ENCODE measurements at places on chromosomes 16 and 17. TPM values are rescaled to one million over a fixed set of nuclear protein-coding genes. Genes with fewer than 3 reads are reported as not detected.

GRCh38 chr16:85202051-85202601 is 89.9 kb upstream of the CIBAR2 start:
- DNase-seq = no peak

DNA sequence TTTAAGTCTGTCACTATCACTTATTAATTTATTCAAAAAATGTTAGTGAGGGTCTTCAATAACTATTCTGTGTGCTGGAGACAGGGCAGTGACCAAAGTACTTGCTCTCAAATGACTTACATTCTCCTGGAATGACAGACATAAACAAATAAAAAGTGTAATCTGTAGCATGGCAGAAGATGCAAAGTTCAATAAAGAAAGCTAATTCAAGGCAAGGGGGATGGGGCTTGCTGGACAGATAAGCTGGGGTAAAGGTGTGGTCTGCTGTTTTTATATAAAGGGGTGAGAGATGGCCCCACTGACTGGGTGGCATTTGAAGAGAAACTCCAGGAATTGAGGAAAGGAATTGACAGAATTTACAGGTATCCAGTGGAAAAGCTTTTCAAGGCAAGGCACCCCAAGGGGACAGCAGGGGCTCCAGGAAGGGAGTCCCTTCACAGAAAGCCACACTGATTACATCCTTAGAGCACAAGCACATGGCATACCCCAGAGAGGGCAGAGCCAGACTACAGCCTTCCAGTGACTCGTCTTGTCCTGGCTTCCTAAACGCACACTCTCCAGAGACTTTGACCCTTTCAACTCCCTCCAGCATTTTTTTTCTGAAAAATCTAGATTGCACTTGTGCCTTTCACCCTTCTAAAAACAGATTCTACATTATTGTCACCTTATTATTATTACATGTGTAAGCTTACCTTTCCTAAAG is 123.7 kb upstream of the HS3ST3A1 start:
- no peak for DNase-seq

GRCh38 chr16:85279825-85280545 is 167.7 kb upstream of the CIBAR2 start:
- DNase-seq = no peak

- no peak for DNase-seq
These were observed 472.8 kb downstream of the TOX3 start for GRCh38 chr16:52074133-52074532.

DNA sequence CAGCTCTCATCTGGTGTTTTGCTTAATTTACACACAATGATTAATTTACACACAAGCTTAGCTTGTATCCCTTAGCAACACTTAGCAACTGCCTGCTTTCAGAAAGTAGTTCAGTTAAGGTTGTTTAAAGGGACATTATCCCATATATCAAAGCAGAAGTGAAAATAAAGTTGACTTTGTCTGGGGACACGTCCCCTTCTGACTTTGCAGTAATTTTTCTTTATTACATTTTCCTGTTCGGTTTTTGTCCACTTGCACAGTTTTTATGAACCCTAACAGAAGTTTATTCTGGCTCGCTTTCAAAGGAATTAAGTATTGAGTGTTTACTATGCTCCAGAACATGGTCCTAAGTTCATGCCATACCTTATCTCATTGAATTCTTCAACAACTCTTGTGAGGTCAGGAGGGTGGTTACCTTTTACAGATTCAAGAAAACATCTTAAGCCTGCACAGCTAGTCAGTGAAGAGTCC is 41.5 kb downstream of the ARHGAP44 start:
- no peak for DNase-seq

- no peak for DNase-seq
These were observed 40.9 kb upstream of the MEOX1 start for GRCh38 chr17:43702637-43703036.

DNA sequence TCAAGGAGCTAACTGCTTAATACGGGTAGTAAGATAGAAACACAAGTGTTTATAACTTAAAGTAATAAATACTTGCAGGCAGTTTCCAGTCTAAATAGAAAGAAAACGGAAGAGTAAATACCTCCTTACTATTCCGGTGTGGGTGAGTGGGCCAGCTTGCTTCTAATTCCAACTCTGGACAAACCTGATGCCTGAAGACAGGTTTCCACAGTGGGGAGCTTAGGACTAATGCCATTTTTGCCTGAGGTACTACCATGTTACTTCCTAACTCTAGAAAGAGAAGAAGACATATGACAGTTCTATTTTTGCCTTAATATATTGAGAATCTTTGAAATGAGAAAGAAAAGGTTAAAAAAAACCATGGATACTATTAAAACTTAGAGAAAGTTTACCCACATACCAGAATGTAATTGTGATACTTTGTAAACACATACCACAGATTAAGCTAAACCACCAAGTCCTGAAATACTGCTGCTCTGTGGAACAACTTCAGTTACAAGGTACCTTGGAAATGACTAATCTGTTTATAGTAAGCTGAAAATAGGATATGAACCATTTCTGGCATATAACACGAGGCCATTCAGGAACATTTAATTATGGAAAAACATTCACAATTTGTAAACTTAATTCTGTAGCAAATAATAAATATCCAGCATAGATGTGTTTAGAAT is 70.2 kb downstream of the ZZEF1 start:
- no peak for DNase-seq

GRCh38 chr17:14748036-14748710 is 447.3 kb downstream of the HS3ST3B1 start:
- DNase-seq = no peak

DNA sequence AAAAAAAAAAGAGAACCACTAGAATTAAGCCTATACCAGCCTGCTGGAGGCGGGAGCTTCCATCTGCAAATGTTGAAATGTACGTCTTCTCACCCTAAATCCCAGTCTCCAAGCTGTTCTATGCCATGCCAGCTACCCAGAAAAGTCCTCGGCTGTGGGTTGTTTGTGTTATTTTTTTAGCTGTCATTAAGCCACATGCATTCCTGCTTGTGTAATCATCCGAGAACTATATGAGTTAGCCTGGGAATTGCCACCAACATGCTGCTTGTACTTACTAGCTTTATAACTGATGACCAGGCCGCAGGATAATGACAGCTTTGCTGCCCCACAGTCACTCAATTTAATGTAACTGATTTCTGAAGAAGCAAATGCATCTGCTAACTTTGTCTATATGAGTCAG is 313.9 kb upstream of the SALL1 start:
- no peak for DNase-seq

DNA sequence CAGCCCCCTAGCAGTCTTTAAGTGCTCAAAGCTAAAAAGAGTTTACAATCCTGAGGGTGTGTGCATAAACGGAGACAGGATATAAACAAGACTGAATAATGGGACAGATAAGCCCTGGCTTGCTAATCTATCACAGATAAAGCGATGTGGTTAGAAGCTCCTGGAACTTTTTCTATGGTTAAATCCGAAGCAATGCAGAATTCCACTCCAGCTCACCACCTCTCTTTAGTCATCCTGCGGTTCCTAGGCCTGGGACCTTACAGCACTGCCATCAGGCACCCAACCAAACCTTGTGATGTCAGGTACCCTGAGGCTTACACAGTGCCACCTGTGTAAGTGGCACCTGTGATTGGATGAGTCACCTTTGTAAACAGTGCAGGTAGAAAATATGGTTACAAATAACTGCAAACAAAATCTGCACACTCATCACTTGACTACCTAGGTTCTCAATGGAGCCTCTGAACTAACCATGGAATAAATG is 31.5 kb upstream of the B4GALNT2 start:
- DNase-seq = no peak

DNA sequence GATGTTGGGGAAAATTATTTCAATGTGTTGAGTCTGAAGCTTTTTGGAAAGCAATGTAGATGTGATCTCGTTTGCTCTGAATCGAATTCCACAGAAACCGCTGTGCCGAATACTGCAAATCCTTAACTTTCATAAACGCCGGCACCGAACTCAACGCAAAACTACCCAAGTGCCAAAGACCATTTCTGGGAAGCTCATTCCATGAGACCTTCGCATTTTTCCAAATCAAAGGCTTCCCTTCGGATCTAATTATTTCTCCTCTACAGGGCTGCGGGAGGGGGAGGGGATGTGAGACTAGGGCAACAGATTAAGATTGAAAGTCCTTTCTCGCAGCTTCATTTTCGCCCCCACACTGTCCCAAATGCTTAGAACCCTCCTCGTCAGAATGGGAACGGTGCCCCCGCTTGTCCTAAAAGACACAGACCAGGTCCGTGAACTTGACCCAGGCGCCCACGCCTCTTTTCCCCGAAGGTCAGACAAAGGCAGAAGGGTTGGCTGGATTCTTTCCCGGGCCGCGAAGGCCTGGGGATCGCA is 4.0 kb downstream of the PRAC1 start:
- DNase-seq = peak; percentile 16

DNA sequence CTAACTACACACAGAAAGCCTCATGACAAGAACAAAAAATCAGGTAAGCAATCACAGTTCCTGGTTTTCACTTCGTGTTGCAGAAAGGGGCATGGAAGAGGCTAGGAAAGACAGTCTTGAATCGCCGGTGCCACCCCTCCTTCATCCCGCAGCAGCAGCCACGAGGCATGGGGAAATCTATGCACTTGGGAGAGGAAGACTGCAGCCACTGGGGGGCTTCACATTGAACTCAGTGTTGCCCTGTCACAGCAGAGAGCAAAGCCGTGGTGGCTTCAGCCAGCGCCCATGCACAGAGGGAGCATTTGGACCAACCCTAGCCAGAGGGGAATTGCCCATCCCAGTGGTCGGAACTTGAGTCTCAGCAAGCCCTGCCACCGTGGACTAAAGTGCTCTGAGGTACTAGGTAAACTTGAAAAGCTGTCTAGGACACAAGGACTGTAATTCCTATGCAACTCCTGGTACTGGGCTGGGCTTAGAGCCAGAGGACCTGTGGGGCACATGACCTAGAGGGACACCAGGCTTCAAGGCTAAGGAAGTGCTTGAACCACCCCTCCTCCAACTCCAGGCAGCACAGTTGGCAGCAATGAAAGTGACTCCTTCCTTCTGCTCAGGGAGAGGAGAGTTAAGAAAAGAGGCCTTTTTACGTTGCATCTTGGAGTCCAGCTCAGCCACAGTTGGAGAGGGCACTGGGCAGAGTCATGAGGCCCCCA is 35.2 kb upstream of the ATP2C2 start:
- DNase-seq = no peak

DNA sequence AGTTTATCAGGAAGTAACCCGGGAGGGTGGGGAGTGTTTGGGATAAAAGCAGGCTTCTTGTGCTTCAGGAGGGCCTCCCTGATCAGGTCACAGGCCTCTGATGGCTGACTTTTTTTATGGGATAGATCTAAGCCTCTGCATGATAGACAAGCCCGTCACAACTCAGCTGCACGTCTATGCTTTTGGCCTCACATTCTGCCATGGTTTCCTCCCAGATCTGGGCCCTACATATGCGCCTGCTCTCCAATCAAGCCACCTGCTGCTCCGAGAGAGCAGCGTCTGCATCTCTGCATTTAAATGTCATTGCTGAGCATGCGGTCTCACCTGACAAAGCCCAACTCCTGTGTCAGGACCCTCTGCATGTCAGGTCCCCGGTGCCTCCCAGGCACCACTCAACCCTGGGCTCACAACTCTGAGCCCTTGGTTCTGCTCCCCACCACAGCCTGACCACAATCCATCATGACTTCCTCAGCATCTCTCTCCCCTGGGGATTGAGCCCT is 45.3 kb upstream of the SREBF1 start:
- DNase-seq = no peak

GRCh38 chr17:15233022-15233805 is 31.9 kb downstream of the PMP22 start:
- no peak for DNase-seq

GRCh38 chr16:1772908-1773702 is at the start of gene MRPS34:
TSS of gene MRPS34 (minus strand) at chr16:1773134. CDS start at chr16:1773119, 15 bp downstream.
- DNase-seq = peak; percentile 81

GRCh38 chr17:751269-752001 is 629 bp downstream of the GEMIN4 start:
- no peak for DNase-seq

GRCh38 chr17:50173335-50173941 is 7.6 kb downstream of the SGCA start:
- no peak for DNase-seq

DNA sequence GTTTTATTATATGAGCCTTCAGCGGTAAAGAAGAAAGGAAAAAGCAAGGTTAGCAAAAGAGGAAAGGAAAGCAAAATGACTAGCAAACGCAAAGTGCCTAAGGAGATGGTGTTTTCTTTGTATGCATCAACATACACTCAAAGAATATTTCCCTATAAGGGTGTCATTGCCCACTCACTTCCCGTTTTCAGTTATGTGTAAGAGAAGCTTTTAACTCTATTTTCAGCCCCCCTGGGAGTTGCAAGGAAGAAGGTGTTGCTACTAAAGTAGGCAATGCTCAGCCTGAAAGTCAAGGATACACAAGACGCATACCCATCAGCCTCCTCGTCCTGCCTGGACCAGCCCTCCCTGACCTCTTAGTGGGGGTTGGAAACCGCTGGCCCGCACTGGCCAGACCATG is 267.7 kb upstream of the ZFHX3 start:
- DNase-seq = no peak

TNFRSF17 gene
- total RNA-seq = 6.9 TPM

MGAT5B gene
- 5.6 TPM for total RNA-seq

AGRP gene
- not detected for total RNA-seq

ZNF768 gene
- total RNA-seq = 29.2 TPM

KRTAP9-8 gene
- total RNA-seq = not detected

KCNJ18 gene
- total RNA-seq = not detected

CCDC154 gene
- total RNA-seq = 5.1 TPM

SLC38A10 gene
- total RNA-seq = 75.9 TPM

FOXO3B gene
- total RNA-seq = 7.6 TPM

WNT9B gene
- total RNA-seq = not detected

GRB2 gene
- 320 TPM for total RNA-seq

ATF7IP2 gene
- total RNA-seq = 48.6 TPM

KRTAP17-1 gene
- not detected for total RNA-seq
